ENCODE measurements at places on chromosomes 2 and 18.

DNA sequence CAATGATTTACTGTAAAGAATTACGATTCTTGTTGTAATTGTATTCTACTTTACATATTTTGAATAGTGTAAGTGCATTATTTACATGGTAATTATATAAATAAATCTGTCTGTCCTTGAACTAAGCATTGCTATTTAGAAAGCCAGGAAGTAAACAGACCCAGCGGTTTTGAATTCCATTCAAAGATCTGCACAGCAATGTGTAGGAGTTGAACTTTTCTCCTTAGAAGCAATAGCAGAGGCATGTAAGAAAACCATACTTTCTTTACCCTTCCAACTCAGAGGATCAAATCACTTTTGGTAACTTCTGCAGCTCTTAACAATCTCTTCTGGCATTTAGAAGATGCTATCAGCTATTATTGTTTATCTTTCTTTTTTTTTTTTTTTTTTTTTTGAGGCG is 109.2 kb upstream of the VRK2 start:
- no peak for DNase-seq

DNA sequence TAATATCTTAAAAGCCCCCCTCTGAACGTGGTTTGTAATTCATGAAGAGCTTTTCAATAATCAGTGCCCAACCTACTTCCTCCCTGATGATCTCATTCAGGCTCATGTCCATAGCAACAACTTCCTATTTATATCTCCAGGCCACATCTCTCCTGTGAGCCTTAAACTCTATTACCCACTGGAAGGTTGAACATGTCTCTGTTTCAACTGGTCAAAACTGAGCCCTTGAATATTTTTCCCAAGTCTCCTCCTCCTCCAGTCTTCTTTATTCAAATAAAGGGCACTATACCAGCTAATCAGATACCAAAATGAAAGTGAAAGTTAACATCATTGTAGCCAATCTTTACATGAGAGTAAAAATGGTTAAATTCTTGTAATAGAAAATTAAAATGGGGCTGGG is 63.7 kb upstream of the ITGA4 start:
- peak; percentile 53 for DNase-seq

DNA sequence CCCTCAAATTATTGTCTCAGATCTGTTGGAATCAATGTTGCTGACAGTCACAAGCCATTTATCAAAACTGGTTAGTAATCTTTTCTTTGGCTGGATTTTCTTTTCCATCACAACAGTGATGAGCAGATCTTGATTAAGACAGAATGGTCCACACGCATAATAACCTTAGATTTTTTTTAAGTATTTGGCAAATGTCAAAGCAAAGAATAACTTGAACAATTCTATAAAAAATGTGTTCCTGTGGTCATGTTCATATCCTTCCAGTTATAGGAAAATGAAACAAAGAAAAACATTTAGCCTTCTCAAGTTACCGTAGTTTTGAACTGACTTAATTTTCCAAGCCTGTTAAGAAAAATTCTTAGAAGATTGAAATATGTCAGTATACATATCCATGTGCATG is 659.9 kb upstream of the ID2 start:
- peak; percentile 61 for DNase-seq

DNA sequence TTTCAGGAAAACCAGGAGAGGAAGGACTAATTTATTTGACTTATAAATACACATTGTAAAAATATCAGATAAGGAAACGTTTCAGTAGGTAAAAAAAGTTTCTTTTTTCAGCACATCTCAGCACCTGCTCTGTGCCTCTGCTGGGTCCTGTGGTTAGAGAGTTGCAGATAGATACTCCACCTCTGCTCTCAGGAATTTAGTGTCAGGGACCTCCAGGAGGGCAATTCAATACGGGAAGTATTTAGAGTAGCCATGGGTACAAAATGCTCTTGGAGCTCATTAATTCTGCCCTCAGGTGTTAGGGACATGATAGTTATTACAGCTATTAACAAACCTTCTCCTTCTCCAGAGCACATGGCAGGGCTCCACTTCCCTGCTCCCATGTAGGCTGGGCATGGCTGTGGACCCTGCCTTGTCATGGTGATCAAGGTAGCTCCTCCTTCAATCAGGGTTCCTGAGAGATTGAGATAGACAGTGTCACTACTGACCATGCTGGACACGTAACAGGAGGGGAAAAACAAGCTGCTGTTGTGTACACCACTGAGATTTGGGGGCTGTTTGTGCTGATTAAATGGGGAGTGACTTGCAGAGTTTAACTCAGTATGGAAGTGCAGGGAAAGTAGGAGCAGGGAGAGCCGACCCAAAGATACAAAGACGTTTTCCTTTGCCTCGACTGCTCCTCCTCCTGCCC is 185.6 kb upstream of the COPS8 start:
- DNase-seq, result no peak

DNA sequence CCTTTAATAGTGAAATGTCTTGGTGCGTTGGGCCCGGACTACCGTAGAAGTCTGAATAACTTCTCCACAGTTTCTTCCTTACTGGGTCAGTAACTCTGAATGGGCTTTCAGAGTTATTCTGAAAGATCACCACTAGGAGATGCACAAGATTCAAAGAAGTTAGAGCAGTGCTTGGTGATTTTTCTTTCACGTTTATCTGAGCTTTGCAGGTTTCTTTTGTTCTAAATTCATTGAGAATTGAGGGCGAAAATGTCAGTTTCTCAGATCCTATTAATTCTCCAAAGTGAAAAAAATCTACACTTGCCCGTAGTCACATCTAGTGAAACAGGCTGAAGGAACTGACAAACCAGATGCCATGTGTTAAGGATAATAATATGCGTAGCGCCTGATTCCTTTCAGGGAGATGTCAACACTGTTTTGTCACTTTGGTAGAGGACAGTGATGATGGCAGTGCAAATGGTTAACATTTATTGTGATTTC is 70.1 kb downstream of the QPCT start:
- DNase-seq, result peak; percentile 80
